Non-pigmented ciliary epithelial cell (primary cell): ENCODE measurements at places on chromosomes 7 and 10.

DNA sequence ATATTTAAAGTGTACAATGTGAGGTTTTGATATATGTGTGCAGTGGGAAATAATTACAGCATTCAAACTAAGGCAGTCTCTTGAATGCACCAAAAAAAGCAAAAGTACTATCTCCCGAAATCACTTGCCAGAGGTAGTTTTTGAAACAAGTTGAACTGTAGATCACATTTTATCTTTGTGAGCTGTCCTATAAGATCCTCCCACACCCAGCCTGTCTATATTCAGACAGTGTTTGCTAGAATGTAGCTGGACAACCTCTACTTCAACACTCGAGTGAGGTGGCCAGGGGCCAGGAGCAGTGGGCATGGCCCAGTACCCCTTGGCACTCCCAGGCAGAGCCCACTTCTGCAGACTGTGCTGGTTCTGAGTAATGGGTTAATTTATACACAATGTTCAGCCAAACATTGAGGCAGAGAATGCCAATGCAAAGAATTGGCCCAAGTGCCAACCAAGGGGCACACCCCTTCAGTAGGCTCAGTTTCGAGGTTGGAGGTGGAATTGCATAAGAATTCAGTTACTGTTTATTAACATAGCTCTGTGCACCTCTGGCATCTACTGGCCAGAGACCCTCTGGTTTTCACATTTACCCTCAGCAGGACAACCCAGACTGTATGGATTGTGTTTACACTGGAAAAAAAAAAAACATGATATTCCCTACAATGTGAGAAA is 70.5 kb downstream of the AHR start:
- DNase-seq: no peak

DNA sequence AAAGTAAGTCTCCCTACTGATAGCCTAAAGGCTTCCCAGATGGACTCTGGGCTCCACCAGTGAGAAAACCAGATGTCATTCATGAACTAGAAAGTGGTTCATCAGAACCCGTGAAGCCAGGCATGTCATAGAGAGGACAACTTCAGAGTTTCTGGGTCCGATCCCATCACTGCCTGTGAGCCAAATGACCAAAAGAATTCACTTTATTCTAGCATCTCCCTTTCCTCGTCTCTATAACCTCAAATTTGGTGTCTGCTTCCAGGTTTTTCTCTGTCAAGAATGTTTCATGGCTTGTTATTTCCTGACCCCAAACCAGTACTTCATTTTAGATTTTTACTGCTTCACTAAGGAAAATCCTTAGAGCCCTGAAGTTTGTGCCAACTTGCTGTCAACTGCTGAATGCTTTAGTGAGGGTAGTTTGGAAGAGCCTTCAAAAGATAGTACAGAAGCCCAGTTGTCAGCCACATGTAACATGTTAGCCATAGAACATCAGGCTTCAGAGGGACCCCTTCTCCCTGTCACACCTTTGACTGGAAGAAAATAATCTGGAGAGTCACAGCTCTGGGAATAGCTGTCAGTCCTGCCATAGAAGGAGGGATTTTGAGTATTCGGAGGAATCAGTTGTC is 34.0 kb downstream of the ITGB8 start:
- no peak for DNase-seq

DNA sequence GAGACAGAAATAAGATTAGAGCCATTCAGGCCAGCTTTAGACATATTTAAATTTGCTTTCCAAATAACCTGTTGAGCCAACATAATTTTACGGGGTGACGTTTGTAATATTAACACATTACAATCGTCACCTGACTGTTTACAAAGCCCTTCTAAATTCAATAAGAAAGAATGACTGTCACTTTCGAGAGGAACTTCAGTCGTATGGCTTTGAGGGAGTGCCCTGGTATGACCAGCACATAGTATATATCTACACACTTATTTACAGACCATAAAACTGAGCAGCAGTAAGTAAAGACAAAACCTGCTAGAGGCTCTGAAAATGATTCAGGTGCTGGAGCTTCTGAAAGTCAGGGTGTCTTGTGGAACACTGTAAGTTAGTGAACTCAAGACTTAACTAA is 62.4 kb downstream of the BLNK start:
- DNase-seq: no peak

DNA sequence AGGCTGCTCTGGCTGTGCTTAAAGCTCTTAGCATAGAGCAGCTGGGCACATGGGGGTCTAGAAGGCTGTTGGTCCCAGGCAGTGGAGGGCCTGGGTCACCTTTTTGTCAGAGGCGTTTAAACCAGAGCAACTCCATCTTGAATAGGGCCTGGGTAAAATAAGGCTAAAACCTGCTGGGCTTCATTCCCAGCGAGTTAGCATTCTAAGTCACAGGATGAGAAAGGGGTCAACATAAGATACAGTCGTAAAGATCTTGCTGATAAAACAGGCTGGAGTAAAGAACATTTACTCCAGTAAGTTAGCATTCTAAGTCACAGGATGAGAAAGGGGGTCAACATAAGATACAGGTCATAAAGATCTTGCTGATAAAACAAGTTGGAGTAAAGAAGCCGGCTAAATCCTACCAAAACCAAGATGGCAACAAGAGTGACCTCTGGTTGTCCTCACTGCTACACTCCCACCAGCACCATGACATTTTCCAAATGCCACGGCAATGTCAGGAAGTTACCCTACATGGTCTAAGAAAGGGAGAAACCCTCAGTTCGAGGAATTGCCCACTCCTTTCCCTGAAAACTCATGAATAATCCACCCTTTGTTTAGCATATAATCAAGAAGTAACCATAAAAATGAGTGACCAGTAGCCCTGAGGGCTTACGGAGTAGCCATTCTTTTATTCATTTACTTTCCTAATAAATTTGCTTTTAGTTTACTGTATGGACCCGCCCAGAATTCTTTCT is 96.8 kb upstream of the PCBD1 start:
- DNase-seq: no peak

DNA sequence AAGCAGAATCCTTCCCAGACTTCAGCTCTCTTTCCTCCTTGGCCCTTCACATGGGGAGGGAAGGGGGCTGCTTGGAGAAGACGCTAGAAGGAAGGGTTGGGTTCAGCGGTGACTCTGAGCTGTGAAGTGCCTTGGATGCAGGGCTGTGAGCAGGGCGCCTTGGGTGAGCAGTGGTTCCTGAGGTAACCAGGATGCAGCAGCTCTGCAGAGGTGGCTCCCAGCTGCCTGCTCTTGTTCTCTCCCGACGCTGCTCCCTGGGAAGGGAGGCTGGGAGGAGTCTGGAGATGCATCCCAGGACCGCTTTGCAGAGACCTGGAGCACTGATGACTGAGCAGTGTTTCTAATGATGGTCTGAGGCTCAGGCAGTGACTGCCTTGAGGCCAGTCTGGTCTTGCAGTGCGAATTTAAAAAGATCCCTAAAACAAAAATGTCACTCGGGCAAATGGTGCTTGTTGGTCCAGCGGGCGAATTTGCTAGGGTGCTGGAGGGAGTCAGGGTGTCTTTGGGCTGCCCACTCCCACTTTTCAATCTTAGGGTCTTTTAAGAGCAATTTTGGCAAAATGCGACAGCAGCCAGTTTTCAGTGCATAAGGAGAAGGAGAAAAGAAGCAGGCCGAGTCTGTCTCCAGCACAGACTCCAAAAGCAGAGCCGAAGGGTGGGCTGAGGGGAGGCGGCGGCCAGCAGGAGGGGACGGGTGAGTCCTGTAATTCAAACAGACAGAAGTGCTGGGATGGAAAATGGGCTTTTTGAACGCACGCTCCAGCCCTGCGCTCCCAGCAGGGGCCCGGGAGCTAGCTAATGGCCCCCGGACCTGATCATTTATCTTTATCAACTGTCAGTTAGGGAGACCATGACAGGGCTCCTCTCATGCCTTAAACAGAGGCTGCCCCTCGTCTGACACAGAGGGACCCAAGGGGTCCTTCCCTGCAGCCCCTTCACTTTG is 191.2 kb upstream of the SHH start:
- no peak for DNase-seq

GRCh38 chr10:101903827-101904550 is 60.4 kb upstream of the KCNIP2 start:
- DNase-seq: no peak

DNA sequence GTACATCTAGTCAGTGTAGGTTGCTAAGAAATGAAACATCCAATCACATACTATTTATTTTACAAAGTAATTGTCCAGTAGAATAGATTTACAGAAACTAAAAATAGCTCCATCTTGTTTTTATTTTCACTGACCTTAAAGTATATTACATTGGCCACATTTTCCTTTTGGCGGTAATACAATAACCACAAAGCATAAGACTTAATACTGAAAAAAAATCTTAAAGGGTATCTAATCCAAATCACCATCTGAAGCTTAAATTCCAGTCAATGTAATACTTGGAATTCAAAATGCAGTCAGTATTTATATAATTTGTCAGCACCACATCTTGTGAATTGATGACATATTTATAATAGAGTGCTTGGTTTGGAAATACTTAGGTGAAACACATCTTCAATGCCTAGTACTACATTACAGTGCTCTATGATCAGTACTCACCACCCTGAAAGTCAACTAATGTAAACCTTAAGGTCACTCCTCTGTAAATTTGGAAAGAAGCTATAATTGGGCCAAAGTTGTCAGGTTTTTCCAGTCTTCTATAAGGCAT is 8.9 kb downstream of the ANKMY2 start:
- DNase-seq: no peak

DNA sequence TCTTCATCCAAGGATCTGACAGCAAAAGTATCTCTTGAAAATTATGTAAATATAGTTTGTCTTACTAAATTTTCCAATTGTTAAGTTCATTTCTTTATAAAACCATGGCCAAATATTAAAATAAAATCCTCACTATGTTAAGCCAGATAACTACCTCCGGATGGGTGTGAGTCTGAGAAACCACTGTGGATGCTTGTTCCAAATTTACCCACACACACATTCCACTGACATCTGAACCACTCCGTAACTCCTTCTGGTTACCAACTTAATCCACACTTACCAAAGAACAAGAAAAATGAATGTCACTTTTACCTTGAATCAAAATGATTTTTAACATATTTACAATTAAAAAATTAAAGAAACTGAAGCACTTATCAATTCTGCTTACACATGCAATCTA is 19.7 kb downstream of the CYTH3 start:
- no peak for DNase-seq

DNA sequence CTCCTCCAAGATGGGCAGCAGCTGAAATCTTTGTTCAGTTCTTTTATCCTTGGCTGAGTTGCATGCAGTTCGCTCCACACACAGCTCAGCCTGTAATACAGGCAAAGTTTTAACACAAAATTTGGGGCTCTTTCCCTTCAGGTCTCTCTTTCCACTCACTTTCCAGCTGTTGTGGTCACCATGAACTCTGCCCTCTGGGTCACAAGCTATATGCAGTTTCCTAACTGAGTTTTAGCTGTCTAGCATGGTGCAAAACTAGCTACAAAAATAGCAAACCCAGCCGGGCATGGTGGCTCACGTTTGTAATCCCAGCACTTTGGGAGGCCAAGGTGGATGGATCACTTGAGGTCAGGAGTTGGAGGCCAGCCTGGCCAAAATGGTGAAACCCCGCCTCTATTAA is 53.2 kb downstream of the ABI1 start:
- no peak for DNase-seq
